Activated CD8-positive, alpha-beta memory T cell treated with anti-CD3 and anti-CD28 coated beads for 1 hour (primary cell): ENCODE measurements at places on chromosomes 11 and 22.

GRCh38 chr11:19218216-19218615 lies 16.4 kb upstream of the CSRP3 start:
- DNase-seq, result no peak

DNA sequence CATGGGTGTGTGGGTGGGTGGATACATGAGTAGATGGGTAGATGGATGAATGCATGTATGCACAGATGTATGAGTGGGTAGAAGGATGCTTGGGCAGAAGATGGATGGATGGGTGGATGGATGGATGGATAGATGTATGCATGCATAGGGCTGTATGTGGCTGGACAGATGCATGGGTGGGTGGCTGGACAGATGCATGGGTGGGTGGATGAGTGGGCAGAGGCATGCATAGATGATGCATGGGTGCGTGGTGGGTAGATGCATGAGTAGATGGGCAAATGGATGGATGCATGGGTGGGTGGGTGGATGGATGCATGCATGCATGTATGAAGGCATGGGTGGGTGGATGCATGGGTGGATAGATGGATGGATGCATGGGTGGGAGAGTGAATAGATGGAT lies 6.8 kb upstream of the CD248 start:
- DNase-seq, result no peak

DNA sequence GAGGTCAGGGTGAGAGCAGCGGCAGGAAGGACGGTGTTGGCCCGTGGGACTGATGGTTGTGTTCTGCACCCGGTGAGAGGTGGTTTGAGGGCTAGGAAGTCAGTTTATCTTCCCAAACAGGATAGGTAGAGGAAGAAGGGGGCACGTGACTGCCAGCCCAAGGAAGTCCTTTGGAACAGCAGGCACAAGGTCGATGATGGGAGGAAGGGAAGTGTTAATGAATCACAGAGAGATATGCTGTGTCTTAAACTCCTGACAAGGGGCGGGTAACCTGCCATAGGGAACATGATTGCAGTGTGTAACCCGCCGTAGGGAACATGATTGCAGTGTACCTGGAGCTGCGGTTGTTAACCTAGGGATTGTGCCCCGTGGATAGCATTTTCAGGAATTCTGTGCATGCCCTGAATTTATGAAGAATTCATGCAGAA lies 49.0 kb downstream of the PRR5L start:
- DNase-seq, result no peak

GRCh38 chr11:68541116-68541515 lies 80.6 kb downstream of the PPP6R3 start:
- no peak for DNase-seq

DNA sequence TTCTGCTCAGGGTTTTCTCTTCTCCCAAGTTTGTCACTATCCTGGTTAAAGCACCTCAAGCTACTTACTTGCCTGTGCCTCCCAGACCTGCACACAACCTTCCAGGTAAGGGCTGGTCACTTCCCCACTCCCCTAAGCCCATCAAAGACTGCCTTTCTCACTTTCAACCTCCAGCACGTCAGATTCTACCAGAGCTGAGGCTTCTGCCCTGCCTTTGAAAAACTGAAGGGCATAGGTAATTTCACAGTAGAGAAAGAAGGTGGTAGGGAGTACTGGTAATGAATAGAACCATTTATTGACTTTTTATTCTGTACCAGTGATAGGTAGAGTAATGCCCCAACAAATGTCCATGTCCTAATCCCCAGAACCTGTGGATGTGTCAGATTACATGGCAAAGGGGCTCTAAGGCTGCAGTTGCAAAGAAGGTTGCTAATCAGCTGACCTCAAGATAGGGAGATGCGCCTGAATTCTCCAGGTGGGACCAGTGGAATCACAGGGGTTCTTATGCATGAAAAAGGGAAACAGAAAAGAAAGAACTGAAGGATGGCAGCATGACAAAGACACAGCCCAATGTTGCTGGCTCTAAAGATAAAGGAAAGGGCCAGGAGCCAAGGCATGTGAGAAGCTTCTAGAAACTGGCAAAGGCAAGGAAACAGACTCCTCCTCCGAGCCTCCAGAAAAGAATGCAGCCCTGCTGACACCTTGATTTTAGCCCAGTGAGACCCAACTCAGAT lies 89.0 kb downstream of the SLC1A2 start:
- DNase-seq, result no peak

GRCh38 chr11:133830931-133831907 lies 14.1 kb downstream of the SPATA19 start:
- DNase-seq, result no peak

DNA sequence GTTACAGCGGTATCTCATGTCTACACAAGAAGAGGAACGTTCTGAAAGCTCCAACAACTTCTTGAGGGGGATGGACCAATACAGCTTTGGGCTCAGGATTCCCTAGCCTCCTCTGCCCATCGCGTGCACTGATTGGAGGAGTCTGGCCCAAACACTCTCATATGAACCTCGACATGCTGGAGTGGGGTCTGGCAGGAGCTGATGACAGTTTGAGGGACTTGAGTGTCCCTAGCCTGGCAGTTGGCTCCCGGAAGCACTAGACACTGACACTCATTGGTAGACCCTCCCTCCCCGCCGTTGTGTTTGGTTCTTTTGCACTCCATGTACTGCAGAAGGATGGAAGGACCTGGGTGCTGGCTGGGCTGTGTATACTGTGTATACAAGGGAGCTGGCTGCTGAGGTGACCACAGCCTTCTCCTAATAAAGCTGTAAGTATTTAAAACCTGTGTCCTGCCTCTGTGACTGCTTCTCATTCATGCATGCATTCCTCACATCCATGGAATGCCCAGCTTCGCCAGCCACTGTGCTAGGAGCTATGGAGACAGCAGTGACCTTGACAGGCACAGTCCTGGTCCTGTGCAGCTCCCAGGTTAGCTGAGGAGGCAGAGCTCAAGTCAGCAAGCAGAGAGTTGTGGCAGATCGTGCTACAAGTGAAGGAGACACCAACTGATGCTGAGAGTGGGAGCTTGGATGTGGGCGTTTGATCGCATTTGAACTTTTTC lies 27.9 kb downstream of the ADAMTS15 start:
- DNase-seq, result no peak

DNA sequence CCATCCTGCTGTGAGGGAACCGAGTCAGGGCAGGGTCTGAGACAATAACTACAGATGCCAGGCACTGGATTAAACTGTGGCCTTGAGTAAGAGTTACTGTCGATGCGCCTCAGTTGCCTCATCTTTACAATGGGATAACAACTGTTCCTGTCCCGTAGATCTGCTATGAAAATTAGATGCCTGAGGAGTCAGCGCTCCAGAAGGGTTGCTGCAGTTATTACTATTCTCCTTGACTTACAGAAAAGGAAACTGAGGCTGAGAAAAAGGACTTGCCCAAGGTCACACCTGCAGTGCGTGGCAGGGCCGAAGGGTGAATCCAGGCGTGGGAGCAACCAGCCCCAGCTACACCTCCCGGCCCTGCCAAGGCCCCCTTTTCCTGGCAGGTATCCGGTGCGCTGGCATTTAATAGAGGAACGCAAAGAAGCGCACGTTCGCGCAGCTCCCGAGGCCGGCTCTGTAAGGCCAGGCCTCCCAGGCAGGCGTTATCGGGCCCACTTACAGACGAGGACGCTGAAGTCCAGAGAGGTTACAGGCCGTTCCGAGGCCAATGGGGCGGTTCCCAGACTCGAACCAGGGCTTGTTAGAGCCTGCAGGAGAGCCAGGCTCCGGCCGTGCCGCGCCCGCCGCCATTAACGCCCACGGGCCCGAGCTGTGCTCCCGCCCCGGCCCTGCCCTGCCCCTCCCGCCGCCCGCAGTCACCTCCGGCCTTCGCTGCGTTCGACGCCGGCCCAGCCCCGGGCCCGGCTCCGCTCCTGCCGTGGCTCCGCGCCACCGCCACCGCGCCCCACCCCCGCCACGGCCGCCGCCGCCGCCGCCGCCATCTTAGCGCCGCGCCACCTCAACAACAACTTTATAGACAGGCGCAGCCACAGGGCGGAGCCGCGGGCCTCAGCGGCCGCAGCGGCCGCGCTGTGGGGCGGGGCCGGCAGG lies at the start of gene C11orf68:
Gene C11orf68 (minus strand): TSS at position 852 of the 930 bp plus-strand sequence. CDS start 31 bp downstream, at position 821.
- DNase-seq, result no peak

- no peak for DNase-seq
Observed at GRCh38 chr11:73249853-73250783, 22.0 kb upstream of the P2RY6 start.
